DMS153 (cell line): ENCODE measurements at places on chromosomes 2 and 18.

GRCh38 chr18:11607906-11608305 lies 1.5 kb upstream of the SLC35G4 start:
- DNase-seq: no peak

- no peak for DNase-seq
Measured at GRCh38 chr2:164457271-164457670, 164.0 kb downstream of the GRB14 start.

GRCh38 chr18:22168360-22168921 lies 948 bp upstream of the GATA6 start:
- no peak for DNase-seq

- DNase-seq: no peak
Measured at GRCh38 chr2:226652369-226652768, 147.3 kb downstream of the IRS1 start.

- no peak for DNase-seq
Measured at GRCh38 chr2:182066400-182067087, 80.9 kb downstream of the PPP1R1C start.

DNA sequence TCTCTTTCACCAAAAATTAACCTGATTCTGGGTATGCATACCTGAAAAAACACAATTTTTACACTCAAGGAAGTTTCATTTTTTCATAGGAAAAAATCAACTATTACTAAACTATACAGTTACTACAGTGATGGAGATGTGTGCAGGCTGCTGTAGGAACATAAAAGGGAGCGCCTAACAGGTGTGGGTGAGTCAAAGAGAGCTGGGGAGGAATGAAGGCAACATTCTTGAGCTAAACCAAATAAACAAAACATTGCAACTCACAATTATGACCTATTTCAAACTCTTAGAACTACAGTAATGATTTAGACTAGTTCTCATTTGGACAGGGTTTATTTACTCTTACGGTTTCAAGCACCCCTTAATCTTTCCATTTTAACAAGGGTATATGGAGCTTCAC lies 13.4 kb upstream of the CLASP1 start:
- DNase-seq: no peak

DNA sequence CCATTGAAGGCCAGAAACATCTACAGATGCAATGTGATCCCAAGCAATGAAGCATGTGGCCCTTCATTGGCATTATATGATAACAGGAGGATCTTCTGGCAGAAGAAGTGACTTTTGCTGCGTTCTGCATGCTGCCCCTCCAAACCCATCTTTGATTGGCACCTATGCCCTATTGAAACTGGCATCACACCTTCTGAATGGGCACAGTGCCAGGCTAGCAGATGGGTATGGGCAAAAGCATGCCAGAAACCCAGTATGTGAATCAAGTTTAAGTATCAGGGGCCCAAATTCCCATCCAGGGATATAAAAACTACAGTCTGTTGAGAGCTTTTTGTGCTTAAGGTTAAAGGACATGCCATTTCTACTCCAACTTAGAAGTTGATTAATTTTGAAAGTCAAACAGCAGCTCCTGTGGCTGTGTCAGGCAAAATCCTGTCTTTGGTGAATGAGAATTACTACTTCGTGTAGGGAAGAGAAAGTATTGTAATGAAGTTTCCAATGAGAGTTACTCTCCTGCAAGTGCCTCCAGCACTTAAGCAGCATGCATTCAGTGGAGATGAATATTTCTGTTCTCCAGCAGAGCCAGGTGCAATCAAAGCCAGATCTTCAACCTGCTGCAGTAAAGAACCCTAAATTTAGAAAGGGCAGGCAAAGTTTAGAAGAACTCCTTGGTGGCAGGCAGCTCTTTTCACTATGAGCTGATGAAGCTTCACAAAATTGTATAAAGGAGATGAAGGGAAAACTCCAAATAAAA lies 8.6 kb downstream of the VRK2 start:
- DNase-seq: no peak

DNA sequence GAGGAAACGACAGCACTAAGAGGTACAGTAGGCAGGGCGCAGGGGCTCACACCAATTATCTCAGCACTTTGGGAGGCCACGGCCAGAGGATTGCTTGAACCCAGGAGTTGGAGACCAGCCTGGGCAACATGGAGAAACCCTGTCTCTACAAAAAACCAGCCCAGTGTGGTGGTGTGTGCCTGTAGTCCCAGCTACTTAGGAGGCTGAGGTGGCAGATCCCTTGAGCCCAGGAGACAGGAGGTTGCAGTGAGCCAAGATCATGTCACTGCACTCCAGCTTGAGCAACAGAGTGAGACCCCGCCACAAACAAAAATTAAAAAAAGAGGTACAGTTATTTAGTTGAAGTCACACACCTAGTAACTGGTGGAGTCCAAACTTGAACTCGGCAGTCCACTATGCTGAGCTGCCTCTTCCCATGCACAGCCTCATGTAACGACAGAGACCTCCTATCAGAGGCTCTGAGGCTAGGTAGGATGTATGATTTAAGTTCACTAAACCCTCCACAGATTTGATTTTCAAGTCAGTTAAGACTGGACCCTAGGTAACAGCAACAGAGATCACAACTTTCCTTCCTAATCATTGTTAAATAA lies 8.7 kb downstream of the STK17B start:
- no peak for DNase-seq

DNA sequence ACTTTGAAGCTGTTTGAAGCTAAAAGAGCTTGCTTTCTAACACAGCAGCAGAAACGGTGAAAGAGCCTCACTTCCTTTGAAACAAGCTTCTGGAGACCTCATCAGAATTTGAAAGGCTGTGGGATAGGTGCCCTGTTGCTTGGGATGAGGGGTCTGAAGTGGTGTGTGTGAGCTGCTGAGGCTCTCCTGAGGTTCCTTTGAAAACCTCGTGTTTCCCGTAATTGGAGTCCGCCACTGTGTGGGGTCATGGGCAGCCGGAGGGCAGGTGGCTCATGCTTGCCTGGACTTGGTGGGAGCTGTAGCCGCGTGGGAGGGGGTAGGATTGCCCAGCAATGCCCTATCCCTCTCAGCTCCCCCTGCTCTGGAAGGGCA lies 34.4 kb downstream of the CABLES1 start:
- no peak for DNase-seq

DNA sequence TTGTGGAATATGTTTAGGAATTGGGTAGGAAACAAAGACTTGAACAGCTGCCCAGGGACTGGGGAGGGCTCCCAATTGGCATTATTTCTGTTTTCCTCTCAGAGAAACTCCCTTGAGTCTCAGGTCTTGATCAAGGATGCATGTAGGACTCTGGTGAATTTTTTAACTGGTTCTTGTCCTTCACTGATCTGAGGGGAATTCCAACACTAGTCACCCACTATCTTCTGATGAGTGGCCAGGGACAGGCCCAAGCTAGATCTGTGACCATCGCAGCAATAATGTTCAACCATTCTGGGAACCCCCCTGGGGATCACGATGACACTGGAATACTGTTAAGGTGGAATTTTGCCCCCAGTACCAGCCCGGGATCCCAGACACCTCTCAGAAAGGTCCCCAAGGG lies 132.0 kb downstream of the SH3BP4 start:
- DNase-seq: no peak

DNA sequence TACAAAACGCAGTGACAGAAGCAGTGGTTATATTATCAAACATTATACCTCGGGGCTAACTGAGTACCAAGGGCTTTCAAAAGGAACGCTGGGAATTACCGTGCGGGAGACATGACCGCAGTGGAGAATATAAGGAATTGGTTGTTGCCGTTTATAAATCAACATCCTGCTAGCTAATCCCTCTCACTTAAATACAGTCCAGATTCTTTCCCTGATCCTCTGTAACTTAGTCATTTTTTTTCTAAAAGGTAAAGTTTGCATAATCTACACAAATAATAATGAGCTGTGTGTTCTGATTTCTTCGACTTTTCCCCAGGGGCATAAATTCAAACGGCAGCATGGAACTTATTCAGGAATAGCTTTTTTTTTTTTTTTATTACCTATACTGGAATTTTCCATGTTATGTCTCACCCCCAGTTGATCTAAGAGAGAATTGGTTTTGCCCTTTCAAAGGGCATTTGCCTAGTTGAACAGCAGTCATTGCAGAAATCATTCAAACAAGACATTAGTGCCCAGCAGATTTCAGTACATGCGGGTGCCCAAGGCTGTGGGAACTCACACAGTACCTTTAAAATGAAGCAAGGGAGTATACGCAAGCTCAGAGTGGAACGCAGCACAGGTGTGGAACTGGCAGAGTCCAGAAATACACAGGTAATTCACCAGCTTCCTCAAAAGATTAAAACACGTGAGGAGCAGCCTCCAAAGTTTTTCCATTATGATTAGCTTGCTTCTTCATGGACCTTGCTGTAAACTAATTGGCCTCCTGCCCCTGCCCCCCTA lies 63.9 kb downstream of the SMIM21 start:
- no peak for DNase-seq

GRCh38 chr2:7744827-7745226 lies 827.6 kb downstream of the RNF144A start:
- no peak for DNase-seq

DNA sequence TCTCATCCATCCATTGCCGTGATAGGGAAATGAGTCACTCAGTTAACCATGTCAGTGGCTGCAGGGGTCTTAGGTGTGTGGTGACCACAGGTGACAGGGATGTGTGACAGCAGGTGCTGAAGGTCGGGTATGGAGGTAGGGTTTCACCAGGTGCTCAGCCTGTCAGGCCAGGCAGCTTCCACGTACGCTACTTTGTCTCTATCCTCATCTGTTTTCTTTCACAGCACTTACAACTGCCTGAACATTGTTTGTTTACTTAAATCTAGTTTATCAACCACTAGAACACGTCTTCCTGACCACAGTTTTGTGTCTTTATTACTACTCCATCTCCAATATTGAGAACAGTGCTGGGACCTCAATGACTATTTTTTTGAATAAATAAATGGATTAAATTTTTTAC lies 11.4 kb upstream of the UXS1 start:
- peak; percentile 65 for DNase-seq

DNA sequence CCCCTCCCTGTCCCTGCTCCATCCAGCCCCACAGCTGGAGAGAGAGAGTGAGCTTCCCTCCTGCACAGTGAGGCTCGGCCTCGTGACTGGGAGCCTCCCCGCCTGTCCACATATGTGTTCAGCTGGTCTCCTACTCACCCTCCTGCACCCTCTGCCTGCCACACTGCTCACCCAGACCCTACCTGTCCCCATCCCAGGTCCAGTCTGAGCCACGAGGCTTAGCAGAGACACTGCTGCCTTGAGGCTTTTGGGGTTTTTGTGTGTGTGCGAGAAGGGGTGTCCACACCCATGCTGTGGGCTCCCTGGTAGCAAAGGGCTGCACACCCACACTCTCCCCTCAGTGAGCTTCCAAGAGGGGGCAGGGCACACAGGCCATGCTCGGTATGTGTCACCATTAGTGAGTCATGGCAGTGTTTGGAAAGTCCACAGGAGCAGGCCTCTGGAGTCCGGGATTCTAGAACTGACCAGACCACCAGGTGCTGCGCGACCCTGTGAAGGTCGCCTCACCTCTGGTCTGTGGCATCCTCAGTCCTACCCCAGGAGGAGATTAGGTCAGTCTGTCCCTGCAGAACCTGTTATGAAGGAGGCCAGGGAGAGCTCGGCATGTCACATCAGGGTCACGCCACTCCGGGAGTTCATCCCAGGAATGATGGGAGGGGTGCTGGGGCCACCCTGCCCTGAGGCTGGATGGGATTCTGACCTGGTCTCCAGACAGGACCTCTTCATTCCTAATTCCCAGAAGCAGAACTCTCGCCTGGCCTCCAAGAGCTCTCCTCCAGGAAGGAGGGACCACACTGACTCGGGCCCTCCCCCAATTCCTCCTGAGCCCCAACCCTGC lies 39.9 kb upstream of the SMAD7 start:
- DNase-seq: no peak

DNA sequence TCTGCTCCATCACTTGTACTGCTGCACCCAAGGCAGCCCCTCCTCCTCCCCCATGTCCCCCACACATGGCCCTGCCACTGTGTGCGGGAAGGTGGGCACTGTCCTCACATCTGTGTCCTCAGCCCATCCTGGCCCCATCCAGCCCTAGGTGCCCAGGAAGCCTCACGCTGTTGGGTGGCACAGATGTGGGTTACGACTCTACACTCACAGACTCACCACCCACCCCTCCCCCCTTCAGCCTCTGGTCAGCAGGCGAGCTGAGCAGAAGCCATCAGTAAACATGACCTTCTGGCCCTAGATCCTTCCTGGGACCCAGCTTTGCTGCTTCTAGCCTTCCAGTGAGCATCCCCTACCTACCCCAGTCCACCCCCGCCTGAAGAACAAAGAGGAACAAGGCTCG lies 43.0 kb downstream of the ADCY3 start:
- no peak for DNase-seq

GRCh38 chr2:27545348-27546141 lies 37.3 kb upstream of the ZNF512 start:
- DNase-seq: no peak

GRCh38 chr2:158806941-158807340 lies 11.8 kb downstream of the DAPL1 start:
- no peak for DNase-seq

- no peak for DNase-seq
Measured at GRCh38 chr2:200181755-200182154, 124.7 kb upstream of the SPATS2L start.

DNA sequence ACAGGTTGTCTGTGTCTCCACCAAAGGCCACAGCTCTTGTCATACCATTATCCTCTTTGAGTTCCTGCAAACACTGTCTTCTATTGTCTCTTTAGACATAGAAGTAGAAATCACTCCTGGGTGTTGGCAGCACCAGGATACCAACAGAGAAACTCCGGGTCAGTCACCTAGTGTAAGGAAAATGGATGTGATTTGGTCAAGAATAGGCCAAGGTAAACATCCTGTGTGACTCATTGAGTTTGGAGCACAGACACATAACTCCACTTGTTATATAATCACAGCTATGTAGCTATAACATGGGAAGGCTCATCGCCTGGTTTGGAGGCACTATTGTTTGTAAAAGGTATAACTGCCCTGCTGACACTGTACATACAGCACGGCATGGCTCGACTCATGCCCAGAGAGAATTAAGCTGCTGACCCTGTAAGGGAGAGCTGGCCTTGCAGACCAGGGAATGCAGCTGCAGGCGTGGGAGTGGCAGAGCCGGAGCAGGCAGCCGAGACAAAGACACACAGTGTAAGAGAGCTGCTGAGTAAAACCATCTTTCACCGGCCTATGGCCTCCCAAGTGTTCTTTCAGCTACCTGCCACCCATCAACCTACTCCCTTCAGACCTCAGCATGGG lies 3.4 kb upstream of the TXNL1 start:
- DNase-seq: no peak

DNA sequence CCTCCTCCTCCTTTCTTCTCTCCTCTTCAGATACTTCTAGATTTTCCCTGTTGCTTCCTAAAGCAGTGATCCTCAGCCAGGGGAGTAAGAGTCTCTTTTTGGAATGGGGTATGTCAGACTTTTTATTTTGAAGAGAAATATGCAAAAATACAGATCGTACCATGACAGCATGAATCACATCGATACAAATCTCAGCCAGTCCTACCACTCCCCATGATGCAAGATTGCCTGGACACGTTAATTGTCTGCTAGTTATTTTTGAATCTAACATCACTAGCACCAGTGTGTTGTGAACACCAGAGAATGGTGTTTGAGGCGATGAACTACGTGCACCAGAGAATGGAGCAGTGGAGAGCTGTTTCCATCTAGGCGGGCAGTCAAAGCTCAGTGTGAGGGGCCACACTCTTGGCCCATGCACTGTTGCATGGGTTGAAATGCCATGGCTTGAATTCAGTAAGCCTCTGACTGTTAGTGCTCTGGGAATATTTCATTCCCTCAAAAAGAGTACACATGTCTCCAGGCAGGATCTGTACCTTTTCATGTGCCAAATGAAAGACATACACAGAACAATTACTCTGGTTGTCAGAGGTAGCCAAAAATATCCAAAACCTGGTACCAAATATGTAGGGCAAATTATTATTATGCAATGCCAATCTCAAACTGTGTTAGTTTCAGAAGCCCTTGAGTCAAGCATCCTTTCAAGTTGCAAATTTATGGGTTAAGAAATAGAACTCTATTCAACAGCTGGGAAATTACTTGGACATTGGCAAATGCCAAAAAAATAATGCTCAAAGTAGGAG lies 46.3 kb upstream of the RALBP1 start:
- DNase-seq: no peak
